ENCODE measurements at places on chromosomes 4 and X.
A peak's percentile ranks its signal among the peaks of the same experiment; 100 is the strongest.

GRCh38 chr4:165504184-165504583, 125.4 kb downstream of the CPE start:
- no peak for DNase-seq

DNA sequence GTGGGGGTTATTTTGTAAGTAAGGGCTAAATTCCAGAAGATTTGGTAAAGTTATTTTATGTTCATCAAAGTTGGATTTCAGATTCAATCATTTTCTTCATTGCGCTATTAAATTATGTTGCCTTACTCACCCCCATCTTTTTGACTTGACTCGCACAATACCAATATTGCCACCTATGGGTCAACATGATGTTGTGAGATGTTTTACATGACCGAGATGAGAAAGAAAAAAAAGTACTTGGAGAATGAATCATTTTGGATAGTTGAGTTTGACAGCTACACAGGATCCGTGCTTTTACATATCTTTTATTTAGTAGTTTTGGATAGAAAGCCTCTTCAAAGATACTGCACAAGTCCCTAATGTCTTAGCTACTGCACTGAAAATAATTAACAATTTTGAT, 224.2 kb upstream of the EMCN start:
- no peak for DNase-seq

DNA sequence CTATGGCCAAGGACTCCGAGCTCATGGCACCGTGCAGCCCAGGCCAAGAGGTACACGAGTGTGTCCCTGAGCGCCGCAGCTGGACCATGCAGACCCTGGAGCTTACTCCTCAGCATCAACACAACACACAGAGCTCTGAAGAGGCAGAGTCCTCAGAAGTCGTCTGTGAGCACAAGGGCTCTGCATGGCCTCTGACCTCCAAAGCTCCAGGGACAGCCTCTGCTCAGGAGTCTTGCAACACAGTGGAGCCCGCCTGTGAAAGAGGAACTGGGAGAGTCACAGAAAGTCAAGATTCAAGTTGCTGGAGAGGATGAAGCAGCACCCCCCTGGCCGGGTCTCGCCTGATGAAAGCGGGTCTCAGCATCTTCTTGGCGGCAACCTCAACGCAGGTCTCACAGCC, 2.9 kb downstream of the LRPAP1 start:
- DNase-seq, result no peak

DNA sequence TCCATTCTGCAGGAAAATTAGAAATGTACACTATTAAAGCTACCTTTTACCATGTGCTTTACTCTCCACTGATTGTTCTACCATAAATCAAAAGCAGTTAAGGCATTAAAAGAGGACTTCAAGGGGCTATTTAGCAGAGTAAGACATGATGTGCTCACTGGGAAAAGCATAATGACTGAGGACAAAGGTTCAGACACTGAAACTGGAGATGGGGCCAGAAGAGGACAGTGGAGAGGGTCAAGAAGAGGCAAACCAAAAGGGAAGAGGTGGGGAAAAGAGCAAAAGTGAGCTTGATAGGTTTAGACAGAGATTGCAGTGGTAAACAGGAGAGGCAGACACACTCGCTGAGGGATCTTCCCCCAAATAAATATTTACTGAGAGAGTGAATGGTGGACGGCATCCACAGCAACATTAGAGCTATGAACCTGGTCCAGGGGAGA, 23.8 kb downstream of the SH3RF1 start:
- no peak for DNase-seq

- no peak for DNase-seq
Measured at GRCh38 chrX:147570483-147570882, 341.2 kb upstream of the FMR1 start.

DNA sequence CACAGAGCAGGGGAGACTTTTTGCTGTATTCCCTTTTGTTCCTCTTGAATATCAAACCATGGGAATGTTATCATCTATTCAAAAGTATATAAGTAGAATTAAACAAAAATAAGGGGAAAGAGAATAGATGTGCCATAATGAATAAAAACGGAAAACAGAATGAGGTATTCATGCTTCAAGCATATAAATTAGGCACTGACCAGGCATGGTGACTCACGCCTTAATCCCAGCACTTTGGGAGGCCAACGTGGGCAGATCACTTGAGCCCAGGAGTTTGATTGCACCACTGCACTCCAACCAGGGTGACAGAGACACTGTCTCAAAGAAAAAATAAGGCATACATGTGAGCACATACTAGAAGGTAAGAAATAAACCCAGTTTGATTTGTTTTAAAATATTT, 16.3 kb upstream of the NEUROG2 start:
- DNase-seq, result no peak

DNA sequence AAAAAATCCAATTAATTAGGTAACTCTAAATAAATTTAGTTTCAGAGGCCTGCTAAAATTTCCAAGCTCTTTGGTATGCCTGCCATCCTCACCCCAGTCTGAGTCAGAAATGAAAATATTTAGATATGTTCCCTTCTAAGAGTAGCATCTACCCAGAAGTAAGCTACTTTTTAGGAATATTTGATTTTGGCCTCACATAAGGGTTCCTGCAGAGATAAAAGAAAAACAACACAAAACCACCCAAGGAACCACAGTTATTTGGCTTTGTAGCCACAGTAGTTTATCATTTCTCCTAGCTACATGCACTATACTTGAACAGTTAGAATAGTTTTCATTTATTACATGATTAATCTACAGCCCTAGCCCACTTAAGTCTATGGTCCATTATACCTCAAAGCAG, 192.6 kb upstream of the FAM241A start:
- no peak for DNase-seq

GRCh38 chrX:27251369-27251768, 211.8 kb downstream of the PPP4R3C start:
- no peak for DNase-seq

DNA sequence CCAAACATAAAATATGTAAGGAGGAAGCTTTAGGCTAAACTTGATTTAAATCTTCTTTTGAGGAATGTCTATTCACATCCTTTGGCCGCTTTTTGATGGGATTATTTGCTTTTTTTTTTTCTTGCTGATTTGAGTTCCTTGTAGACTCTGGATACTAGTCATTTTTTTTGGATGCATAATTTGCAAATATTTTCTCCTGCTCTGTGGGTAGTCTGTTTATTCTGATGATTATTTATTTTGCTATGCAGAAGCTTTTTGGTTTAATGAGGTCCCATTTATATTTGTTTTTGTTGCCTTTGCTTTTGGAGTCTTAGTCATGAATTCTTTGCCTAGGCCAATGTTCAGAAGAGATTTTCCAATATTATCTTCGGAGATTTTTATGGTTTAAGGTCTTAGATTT, 144.9 kb downstream of the MAGEC2 start:
- no peak for DNase-seq

GRCh38 chr4:100516225-100516624, 1.6 kb downstream of the EMCN start:
- DNase-seq, result no peak

DNA sequence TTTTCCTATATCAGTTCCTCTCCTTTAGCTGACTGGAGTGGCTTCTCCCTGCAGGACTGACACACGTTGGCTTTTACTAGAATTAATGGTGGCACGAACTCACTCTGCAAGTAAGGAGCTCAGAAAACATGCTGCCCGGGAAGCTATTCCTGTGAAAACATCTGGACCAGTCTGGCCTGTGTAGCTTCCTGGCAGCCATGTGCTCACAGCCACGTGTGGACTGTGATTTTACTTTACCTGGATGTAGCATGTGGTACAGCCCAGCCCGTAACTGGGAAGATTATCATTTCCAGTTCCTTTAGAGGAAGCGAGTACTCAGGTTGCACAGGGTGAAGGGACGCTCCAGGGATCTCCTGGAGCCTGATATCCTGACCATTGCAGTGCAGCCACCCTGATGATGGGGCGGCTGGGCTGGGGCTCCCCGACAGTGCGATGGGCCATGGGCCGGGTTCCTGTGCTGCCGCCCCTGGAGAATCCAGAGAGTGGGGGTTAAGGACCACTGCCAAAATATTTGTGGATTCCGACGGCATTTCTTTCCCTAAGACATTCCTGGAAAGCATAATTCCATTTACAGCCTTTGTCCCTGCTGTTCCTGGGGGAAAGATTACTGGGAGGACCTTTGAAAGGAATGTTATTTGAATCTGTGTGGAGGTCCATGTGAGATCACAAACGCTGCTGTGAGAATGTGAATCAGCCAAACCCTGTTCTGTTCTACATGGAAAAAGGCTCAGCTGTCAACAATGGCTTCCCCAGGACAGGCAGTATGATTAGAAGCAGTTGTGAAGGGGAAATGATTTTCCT, 35.0 kb downstream of the PROM1 start:
- no peak for DNase-seq

- DNase-seq, result no peak
Measured at GRCh38 chr4:77443941-77444340, 161.7 kb upstream of the CXCL13 start.

DNA sequence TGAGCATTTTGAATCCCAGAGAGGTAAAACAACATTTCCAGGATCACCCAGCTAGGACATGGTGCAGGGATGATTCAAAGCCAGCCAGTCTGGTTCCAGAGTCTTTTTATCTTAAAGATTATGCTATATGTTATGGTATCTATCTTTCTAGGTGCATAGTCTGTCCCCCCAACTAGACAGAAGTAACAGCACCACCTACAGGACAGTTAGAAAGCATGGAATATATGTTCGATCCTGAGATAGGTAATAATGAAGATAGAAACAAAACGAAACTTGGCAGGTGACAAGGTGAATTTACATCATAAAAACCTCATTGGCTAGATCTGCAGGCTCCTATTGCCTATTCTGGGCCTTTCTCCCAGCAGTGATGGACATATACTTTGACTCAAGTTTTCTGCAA, 723.2 kb downstream of the SMARCA1 start:
- DNase-seq, result no peak

- no peak for DNase-seq
Measured at GRCh38 chr4:149084144-149084543, 641.9 kb upstream of the NR3C2 start.

DNA sequence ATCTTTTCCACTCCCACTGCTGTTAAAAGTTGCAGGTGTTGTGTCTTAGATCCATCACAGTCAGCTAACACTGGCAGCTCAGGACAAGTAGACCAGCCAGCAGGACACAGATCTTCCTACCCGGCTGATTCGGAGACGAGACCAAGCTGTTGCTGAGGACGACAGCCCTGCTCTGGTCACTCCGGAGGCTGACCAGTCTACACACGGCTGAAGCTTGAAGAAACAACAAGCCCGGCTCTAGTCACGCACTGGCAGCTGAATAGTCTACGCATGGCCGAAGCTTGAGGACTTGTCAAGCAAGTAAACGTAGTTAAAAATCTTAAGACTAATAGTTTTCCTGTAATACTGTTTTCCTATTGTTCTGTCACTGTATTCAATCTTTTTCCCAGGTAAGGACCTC, 1.8 kb downstream of the ACOX3 start:
- no peak for DNase-seq

- no peak for DNase-seq
Measured at GRCh38 chr4:152099555-152099954, 338.7 kb upstream of the GATB start.

DNA sequence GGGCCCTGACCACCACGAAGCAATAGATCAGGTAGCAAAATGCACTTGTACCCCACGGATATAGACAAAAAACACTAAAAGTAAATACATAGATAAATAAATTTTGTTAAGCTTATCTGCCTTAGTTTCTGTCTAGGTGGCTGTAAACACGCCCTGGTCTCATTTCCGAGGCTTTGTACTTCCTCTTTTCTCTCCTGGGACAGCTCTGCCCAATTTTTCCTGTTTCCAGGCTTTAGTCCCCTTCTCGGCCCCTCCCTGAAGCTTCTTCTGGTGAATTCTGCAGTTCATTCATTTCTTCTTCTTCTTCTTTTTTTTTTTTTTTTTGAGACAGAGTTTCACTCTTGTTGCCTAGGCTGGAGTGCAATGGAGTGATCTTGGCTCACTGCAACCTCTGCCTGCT, 73.4 kb upstream of the STOX2 start:
- no peak for DNase-seq

DNA sequence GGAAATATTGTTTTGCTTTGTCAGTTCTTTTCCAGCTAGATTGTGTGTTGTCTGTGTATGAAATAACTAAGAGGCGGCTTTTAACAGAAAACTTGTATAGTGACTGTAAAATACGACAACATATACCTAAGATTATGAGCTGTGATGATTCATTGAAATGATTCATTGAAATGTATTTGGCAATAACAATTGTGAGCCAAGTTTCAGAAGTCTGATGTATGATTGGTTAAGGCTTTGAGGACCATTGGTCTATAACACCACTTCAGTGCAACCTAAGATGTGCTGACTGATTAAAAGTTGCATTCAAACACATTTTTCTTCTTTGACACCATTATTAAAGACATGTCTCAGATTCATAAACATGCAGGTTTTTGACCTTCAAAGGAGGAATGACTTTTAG, 76.6 kb downstream of the PTPN13 start:
- no peak for DNase-seq

DNA sequence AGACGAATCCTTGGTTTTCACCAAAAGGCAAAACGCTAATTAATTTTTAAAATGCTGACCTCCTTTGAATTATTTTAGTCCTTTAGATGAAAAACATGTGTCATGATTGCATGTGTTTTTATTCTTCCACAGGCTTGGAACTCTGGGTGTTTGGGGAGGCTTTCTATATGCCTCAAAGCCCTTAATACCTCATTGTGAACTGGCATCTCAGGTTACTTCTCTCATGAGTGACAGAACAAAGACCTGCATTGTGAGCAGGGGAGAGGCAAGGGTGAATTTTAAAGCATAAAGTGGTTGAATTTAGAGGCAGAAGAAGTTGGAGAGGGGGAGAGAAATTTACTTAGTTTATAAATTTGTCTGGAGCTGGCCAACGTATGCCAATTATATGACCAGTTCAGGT, 119.5 kb downstream of the ARSF start:
- no peak for DNase-seq

GRCh38 chr4:124757126-124757525, 44.6 kb upstream of the ANKRD50 start:
- no peak for DNase-seq

- no peak for DNase-seq
Measured at GRCh38 chr4:136651278-136651667, 881.0 kb downstream of the PCDH18 start.

DNA sequence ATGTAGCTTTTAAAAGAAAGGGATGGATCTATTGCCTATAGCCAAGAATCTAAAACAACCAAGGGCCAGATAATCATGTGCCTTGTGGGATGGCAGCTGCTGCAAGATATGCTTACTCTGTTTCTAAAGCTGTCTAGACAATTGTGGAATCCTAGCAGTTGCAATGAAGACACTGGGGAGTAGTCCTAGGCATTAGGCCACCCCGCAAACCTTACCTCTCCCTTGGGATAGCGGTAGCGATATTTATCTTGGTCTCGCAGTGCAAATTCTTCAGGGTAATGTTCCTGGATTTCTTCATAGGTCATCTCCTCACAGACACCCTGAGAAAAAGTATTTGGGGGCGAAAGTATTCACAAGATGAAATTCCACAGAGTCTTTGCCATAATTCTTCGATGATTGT, 24.6 kb downstream of the TRO start:
- DNase-seq, result no peak

- DNase-seq, result no peak
Measured at GRCh38 chr4:52588097-52588496, 71.0 kb downstream of the USP46 start.

DNA sequence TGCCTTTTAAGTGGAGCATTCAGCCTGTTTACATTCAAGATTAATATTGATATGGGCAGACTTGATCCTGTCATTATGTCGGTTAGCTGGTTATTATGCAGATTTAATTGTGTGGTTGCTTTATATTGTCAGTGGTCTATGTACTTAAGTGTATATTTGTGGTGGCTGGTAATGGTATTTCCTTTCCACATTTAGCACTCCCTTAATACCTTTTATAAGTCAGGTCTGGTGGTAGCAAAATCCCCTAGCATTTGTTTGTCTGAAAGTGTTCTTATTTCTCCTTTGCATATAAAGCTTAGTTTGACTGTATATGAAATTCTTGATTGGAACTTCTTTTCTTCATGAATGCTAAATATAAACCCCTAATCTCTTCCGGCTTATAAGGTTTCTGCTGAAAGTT, 403.7 kb upstream of the EPHA5 start:
- peak; percentile 13 for DNase-seq
